ENCODE measurements at places on chromosomes 2 and 18.

DNA sequence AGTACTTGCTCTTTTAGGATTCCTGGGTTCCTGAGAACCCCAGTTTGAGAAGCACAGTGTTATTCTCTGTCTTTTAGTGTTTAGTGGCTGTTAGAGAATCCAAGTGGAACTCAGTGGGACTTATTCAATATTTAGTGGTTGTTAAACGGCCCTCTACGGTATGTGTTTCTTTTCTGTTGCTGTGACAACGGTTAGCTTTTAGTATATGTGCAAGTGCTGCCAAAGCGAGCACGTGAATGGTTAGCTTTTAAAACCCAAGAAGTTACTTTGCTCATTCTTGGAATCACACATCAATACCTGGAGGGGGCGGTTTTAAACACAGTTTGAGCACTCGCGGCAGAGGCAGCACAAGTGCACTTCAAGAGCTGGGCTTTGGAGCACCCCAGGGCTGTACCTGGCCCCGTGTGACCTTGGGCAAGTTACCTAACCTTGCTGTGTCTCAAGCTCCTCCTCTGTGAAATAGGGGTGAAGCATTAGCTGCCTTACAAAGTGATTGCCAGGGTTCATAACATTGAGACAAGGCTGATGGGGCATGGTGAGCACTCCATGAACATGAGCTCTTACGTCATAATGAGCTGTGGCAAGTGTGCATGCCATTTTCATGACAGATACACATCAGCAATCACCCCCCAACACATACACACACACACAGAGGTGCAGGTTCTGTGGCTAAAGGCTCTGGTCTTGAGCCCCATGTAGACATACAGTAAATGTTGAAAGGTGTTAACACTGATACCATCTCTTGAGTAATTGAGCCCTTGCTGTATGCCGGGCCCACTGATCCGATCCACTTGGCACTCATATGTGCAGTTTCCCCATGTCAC lies 234.1 kb downstream of the ALPK2 start:
- no peak for DNase-seq
- H3K27me3 ChIP-seq = no peaks in the 10 kb centered on the region
- H3K36me3 ChIP-seq = peaks cover 5% of the 10 kb centered on the region
- H3K27ac ChIP-seq = no peak overlapping the region
- peaks cover 7% of the 10 kb centered on the region for H3K4me1 ChIP-seq
- H3K4me3 ChIP-seq = no peak overlapping the region

GRCh38 chr2:56449002-56449431 lies 265.2 kb downstream of the CCDC85A start:
- no peaks in the 10 kb centered on the region for H3K27me3 ChIP-seq
- no peaks in the 10 kb centered on the region for H3K4me1 ChIP-seq
- H3K27ac ChIP-seq = no peak overlapping the region
- H3K4me3 ChIP-seq = no peak overlapping the region
- H3K36me3 ChIP-seq = no peaks in the 10 kb centered on the region
- DNase-seq = no peak

DNA sequence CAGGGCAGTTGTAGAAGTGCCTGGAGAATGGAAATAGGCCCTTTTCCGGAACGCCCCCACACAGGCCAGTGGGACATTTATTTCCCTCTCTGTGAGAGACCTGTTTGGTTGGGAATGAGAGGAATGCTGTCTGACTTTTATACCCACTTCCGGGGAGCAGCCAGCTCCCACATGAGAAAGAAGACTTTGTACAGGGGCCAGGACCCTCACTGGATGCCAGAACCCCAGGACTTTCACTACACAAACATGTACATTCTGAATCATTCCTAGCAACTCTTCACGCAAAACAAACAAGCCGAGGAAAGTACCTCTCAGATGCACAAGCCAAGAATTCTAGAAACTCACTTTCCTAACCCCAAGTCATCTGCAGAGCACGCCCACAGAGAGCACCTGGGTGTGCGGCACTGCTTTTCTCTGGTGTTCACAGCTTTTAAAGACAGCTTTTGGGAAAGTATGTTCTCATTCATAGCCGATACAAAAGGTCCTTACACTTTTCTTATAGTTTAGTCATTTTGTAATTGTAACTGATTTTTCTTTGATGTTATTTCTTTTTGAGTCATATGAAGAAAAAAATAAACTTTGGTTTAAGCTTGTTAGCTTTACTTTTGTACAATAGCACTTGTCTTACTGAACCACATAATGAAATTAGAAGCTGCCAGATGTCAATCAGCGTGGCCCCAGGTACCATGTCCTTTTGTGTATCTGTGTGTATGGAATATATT lies 856.1 kb upstream of the ID2 start:
- H3K4me3 ChIP-seq = no peak overlapping the region
- no peaks in the 10 kb centered on the region for H3K4me1 ChIP-seq
- DNase-seq = no peak
- peaks cover 4% of the 10 kb centered on the region for H3K27me3 ChIP-seq
- no peak overlapping the region for H3K27ac ChIP-seq

DNA sequence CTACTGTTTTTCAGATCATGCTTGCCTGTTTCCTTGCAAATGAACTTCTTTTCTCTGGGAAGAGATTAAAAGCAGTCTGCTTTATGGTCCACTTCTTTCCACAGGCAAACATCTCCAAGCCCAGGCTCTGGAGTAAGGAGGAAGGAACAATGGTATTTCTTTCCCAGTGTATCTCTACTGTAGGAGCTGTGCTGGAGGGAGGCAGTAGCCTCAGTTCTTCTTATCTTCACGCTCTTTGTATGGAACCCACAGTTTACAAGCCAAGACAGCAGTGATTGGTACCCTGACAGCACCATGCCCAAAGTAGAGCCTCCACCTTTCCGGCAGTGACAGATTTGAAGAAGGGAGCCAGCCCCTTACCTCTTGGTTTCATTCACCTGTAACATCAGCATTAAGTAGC lies 35.2 kb downstream of the SPOPL start:
- no peak for DNase-seq
- no peak overlapping the region for H3K27ac ChIP-seq
- no peak overlapping the region for H3K4me3 ChIP-seq
- peaks cover 5% of the 10 kb centered on the region for H3K36me3 ChIP-seq
- H3K27me3 ChIP-seq = no peaks in the 10 kb centered on the region

DNA sequence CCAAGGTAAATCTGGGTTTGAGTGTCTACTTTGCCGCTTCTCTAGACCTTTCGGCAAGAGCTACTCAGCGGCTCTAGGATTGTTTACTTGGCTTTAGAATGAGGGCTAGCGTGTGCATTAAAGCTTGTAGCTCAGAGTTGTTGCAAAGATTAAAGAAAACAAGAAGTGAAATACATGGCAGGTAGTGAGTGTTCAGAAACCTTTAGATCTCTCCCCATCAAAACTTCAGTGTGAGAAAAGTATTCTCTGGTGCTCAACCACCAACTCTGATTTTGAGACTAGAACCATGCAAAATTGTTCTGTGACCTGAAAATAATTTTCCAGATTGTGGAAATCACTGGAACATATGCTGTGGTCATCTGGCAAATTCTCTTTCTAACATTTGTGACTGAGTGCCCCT lies 512.0 kb downstream of the CMPK2 start:
- no peak for DNase-seq
- no peaks in the 10 kb centered on the region for H3K36me3 ChIP-seq
- H3K4me3 ChIP-seq = no peak overlapping the region
- no peaks in the 10 kb centered on the region for H3K27me3 ChIP-seq

DNA sequence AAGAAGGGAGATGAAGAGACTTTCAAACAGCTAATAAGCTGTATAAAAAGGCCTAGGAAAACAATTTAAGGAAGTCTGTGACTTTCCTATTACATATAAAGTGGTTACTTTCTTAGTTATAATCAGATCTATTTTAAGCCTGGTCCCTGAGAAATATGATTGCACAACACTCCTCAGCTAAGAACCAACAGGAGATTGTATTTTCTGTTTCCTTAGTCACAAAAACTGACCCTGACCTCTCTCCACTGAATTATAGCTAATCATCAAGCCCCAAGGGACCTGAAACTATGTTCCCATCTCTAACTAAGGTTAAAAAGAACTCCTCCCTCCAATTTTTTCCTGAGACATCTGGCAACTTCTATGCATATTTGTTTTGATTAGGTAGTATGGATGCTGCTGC lies 106.9 kb downstream of the ROCK1 start:
- peaks cover 49% of the 10 kb centered on the region for H3K36me3 ChIP-seq
- H3K27me3 ChIP-seq = no peaks in the 10 kb centered on the region
- H3K4me1 ChIP-seq = peaks cover 8% of the 10 kb centered on the region

DNA sequence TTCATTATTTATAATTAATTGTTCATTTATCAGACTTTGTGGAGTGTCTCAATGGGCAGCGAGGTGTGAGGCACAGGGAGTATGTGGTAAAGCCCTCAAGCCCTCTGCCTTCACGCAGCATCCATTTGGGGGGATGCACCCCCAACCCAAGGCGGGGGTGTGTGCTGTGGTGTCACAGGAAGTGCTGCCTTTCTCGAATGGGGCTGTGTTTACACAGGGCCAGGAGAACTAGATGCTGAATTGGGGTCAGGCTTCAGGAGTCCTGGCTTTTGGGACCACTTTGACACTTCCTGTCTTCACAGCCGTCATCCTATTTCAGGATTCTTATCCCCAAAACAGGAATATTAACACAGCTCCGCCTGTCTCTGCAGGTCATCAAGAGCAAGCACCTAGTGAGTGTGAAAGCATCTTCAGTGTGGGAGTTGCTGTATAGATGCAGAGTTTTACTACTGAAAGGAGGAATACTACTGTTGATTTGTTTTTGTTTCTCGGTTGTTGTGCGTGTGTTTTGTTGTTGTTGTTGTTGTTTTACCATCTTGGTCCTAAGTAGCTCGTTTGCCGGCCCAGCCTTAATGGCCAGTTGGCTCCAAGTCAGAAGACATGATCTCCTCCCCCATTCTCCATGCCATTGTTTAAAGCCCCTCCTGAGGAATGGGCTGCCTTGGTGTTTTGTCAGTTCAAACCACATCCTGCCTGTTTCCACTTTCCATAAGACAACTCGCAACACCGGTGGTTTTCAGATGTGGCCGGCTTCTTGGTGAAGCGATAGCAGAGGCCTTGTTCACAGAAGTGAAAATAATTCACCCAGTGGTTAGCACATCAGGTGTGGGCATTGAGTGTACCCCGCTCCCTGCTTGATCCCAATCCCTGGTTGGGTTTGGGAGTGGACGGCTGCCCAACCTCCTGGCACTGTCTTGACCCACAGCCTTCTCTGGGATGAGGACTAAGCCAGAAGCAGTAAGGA lies 221.3 kb downstream of the BCL2 start:
- H3K27ac ChIP-seq = no peak overlapping the region
- no peaks in the 10 kb centered on the region for H3K4me1 ChIP-seq
- no peaks in the 10 kb centered on the region for H3K36me3 ChIP-seq

- H3K4me3 ChIP-seq = no peak overlapping the region
- no peak for DNase-seq
- H3K36me3 ChIP-seq = no peaks in the 10 kb centered on the region
- no peaks in the 10 kb centered on the region for H3K27me3 ChIP-seq
- no peaks in the 10 kb centered on the region for H3K4me1 ChIP-seq
Observed at GRCh38 chr2:134508391-134508790, 210.4 kb downstream of the TMEM163 start.

- peaks cover 89% of the 10 kb centered on the region for H3K4me1 ChIP-seq
- no peak overlapping the region for H3K4me3 ChIP-seq
- H3K27ac ChIP-seq = peak overlapping the region; percentile 63
- peaks cover 8% of the 10 kb centered on the region for H3K36me3 ChIP-seq
- peak; percentile 61 for DNase-seq
- H3K27me3 ChIP-seq = no peaks in the 10 kb centered on the region
Observed at GRCh38 chr18:79947054-79947755, 4.2 kb downstream of the SLC66A2 start.

DNA sequence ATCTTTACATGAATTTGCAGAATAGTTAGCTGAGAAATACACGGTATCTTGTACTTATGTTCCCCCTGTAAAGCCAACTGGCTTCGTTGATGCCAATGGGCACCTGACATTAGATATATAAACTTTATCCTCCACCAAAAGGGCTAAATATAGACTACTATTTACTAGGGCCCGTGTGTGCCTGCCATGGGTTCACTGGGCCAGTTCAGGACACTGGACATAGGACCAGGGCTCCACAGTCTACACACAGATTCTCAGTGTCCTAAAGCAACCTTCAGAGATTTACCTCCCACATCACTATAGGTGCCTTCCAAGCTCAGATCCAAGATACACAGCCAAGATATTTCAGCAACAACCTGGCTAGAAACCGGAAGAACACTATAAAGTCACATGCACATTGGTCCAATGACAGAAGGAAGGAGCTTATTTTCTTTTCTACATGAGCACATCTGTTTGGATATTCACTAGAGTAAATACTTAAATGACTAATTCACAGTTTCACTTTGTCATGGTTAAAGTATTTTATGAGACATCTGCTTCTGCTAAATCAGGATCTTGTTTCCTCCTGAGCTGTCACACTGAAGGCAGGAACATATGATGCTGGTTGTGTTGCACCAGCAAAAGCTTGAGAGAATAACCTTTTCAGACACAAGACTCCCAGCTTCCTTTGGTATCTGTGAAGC lies 95.1 kb downstream of the MYO5B start:
- H3K27ac ChIP-seq = no peak overlapping the region
- no peak overlapping the region for H3K4me3 ChIP-seq
- H3K27me3 ChIP-seq = no peaks in the 10 kb centered on the region
- H3K36me3 ChIP-seq = no peaks in the 10 kb centered on the region
- DNase-seq = no peak

DNA sequence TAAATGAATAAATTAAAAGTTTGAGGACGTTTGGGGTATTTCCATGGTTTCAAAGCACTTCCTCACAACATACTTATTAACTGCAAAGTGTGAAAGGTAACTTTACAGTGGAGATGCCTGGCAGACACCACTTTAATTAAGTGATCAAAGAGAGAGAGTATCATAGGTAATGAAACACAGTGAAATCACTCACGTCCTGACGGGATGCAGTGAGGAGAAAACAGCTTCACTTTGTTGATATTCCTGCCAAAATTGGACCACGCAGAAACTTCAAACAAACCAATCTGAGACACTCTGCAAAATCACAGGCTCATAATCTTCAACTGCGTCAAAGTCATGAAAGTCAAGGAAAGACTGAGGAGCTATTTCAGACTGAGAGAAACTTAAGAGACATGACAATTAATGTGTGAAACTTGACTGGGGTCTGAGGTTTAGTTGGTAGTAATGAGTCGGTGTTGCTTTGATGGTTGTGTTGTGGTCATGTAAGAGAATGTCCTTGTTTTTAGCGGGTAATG lies 66.0 kb upstream of the ITGB6 start:
- no peak for DNase-seq
- H3K4me1 ChIP-seq = peaks cover 23% of the 10 kb centered on the region
- H3K36me3 ChIP-seq = no peaks in the 10 kb centered on the region
- no peak overlapping the region for H3K4me3 ChIP-seq

- H3K4me1 ChIP-seq = peaks cover 5% of the 10 kb centered on the region
Observed at GRCh38 chr18:52339891-52340371, at the start of gene DCC. Gene DCC, plus strand, starts transcription at chr18:52340197. Its CDS starts 591 bp downstream, at chr18:52340788.

DNA sequence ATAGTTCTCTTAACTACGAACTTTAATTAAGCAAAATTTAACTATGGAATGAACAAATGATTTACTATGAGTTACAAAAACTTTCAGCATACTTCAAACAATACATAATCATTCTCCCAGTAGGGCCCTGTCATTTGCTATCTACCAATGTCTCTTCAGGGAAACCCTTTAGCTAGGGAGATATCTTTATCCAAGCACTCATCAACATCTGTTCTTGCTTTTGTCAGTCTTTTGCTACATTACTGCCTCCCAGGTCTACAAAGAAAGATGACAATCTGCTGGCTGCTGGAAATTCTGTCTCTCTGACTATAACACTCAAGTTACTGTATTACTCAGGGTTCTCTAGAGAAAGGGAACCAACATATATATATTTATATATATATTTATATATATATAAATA lies 1626.3 kb upstream of the CELF4 start:
- no peak overlapping the region for H3K4me3 ChIP-seq
- H3K4me1 ChIP-seq = no peaks in the 10 kb centered on the region
- H3K36me3 ChIP-seq = no peaks in the 10 kb centered on the region
- no peak for DNase-seq
- H3K27me3 ChIP-seq = no peaks in the 10 kb centered on the region
- H3K27ac ChIP-seq = no peak overlapping the region

GRCh38 chr2:105373895-105374401 lies 24.9 kb downstream of the FHL2 start:
- peak overlapping the region; percentile 14 for H3K4me3 ChIP-seq
- H3K36me3 ChIP-seq = no peaks in the 10 kb centered on the region
- no peak for DNase-seq
- H3K4me1 ChIP-seq = peaks cover 81% of the 10 kb centered on the region
